Activated CD4-positive, alpha-beta T cell treated with anti-CD3 and anti-CD28 coated beads, Interleukin-2, amount 50 U/mL, for 48 hours (primary cell): ENCODE measurements at places on chromosomes 1 and 21.

- no peak for DNase-seq
Observed at GRCh38 chr1:42469727-42470126, 6.6 kb downstream of the CCDC30 start.

- DNase-seq: no peak
Observed at GRCh38 chr21:34046917-34047316, 26.5 kb upstream of the MRPS6 start.

- DNase-seq: no peak
Observed at GRCh38 chr1:5757187-5757805, 234.9 kb downstream of the NPHP4 start.

- DNase-seq: no peak
Observed at GRCh38 chr21:32337206-32337605, 38.6 kb downstream of the MRAP start.

- no peak for DNase-seq
Observed at GRCh38 chr21:29443411-29444010, 144.8 kb downstream of the BACH1 start.

DNA sequence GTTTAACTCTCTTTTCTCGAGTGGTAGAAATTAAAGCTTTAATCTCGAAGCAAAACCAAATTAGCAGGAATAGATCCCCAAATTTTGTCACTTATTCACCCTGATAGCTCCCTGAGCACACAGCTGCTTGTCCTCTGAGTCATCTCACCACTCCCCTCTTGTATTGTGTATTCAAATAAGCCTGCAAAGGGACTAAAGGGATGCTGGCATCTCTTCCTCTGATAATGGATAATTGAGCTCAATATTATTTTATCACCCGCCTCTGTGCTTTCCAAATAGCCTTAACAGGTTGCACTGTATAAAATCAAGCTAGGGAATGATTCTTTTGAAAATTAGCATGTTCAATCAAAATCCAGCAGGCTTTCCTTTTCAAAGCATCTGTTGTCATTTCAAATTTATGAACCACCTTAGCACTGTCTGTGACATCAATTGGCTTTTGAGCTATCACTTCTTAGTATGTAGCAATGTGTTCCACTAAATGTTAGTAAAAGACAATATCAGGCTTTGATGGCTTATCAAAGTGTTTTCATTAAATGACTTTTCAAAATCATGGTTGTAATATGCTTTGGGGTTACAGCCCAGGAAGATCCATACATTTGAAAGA, 561.6 kb downstream of the PLA2G4A start:
- no peak for DNase-seq

- peak; percentile 84 for DNase-seq
Observed at GRCh38 chr1:156813750-156814570, 2.7 kb downstream of the SH2D2A start.

GRCh38 chr1:38558500-38559445, 300.8 kb downstream of the RRAGC start:
- DNase-seq: peak; percentile 12

DNA sequence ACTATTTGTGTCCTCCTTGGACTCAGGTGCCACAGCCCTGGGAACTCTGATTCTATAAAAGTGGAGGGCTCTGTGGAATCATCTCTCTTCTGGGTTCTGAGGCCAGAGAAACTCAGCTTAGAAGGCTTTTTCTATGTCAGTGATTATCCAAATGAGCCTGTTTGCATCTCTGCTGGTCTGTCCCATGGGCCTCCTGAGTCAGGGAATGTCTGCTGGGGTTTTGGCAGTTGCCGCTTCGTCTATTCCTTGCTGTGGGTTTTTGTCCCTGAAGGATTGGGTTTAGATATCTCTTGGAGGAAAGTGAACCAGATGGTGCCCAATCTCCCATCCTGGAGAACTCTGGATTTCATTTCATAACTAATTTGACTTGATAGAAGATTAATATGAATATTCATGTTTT, 297.6 kb downstream of the HHAT start:
- no peak for DNase-seq

DNA sequence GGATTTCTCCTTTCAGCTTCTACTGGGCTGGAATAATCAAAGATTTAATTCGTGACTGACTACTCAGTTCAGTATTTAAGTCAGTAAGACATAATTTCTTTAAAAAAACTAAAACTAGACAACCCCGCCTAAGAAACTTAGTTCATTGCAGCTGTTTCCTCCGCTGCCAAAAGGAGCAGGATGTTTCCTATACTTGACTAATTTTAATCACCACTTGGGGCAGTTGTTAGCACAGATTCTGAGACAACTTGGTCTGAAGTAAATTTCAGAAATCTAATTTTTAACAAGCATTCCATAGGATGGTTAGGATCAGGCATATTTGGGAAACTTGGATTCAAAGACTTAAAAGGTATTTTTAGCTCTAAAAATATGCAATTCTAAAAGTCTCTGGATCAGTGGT, 34.0 kb downstream of the EPRS1 start:
- no peak for DNase-seq

- DNase-seq: no peak
Observed at GRCh38 chr1:58340185-58340584, 206.3 kb downstream of the OMA1 start.

GRCh38 chr1:6785728-6786505, 663 bp downstream of the CAMTA1 start:
- peak; percentile 10 for DNase-seq
